Occipital lobe (tissue), 3 donors: ENCODE measurements at places on chromosomes 5 and 9. TPM values are rescaled to one million over a fixed set of nuclear protein-coding genes. Genes with fewer than 3 reads are reported as not detected.
A peak's percentile ranks its signal among the peaks of the same experiment; 100 is the strongest.

OR13C4 gene
- not detected for total RNA-seq

TBCA gene
- total RNA-seq, result 70.7 TPM

DNA sequence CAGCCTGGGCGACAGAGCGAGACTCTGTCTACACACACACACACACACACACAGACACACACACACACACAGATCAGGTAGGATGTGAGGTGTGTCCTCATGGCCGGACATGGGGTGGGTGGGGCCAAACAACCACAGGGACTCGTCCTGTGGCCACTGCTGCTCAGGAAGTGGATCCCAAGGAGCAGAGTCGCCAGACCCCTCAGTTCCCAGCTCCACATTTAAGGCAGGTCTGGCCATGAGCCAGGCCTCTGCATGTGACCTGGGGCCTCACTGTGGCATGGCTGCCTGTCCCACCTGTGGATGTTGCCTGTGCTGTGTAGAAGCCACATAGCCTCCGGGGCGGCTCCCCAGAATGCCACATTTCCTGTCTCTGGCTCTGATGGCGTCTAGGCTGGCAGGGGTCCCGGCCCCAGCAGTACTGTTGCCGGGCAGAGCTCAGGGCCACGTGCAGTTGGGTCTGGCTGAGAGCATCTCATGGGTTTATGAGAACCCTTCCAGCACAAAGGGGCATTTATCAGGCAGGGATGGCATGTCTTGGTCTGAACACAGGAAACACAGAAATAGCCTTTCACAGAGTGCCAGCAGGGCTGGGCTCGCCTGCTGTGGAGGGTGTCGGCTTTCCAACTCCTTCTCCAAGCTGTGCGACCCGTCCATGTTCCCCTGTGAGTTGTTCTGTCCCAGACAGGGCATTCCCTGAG, 9.9 kb upstream of the NINJ1 start:
- peak; percentile 79 for DNase-seq

DNA sequence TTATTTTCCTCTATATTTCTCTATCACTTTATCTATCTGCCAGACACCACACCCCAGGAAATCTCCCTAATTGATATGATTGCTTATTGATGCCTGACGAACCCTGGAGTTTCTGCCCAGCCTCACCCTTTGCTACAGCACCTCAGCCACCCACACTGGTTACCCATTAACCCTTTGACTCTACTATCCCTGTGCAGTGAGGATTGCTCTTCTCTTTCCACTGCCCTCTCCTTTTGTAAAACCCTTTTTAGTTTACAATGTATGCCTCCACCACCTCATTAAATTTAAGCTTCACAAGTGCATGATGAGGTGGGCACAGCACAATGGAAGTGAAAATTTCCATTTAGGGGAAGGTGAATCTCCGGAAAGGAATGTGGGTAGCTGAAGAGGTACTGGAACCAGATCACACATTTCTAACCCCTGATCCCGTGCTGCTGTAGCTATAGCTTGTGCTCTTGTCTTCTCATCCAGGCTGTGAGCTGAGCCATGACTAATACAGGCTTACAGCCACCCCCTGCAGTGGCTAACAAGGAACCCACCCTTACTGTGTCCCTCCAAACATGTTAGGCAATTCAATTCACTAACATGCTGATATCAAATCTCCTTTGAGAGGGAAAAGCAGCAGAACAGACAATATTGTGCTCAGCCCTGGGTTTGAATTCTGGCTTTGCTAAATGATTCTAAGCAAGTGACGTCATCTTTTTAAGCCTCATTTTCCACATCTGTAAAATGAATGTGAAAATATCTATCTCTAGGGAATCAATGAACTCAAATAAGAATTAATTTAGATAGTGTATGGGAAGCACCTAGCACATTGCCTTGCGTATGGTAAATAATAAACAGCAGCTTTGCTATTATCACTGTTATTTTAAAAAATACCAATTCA, 186.9 kb upstream of the TRIM32 start:
- DNase-seq, result no peak

CDO1 gene
- total RNA-seq, result 73.2 TPM

NOL8 gene
- total RNA-seq, result 18.2 TPM

C5orf15 gene
- total RNA-seq, result 56.3 TPM

- DNase-seq, result no peak
Observed at GRCh38 chr5:97355775-97356174, 172.7 kb upstream of the RIOK2 start.

GRCh38 chr5:152501294-152501693, 96.2 kb upstream of the NMUR2 start:
- DNase-seq, result no peak

DNA sequence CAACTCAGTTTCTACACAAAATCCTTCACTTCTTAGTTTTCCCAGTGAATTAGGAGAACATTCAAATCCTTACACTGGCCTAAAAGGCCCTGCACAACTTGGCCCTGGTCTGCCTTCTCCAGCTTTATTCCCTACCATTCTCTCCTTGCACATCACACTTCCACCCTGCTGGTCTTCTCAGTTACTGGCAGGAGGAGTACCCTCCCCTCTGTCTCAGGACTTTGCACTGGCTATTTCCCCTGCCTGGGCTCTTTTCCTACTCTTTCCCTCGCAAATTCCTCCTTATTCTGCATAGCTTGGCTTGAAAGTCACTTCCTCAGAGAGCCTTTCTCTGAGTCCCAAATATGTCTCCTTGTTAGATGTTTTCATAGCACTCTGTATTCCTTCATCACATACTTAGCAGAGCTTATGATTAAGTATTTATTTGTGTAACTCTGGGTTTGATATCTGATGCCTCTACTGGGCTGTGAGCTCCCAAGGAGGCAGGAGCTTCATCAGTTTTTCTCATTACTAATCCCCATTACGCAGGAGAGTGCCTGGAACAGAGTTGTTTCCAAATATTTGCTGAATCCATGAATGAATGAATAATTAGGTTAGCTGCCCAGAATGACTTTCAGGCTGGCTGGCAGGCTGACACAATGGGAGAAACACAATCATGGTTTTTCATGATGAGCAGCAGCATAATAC, 159.8 kb upstream of the KLF9 start:
- DNase-seq, result no peak

COL27A1 gene
- total RNA-seq, result 1.4 TPM

SLC28A3 gene
- not detected for total RNA-seq

ACTBL2 gene
- not detected for total RNA-seq

DNA sequence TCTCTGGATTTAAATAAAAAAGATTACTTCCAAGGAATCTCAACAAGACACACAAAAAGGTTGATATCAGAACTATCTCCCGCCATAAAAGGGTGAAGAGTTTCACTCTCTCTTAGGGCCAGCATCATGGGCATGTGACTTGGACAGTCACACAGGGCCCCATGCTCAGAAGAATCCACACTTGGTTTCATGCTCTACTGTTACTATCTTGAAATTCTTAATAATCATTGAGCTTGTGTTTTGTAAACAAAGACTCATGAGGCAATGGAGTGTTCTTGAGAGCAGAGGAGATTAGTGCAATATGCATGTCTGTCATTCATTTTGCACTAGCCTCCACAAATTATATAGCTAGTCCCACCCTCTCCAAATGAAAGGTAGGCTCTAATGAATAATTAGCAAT, 58.4 kb downstream of the HMHB1 start:
- DNase-seq, result no peak

GRCh38 chr5:10124287-10124686, 125.4 kb downstream of the ATPSCKMT start:
- DNase-seq, result peak; percentile 85
